ENCODE measurements at places on chromosomes 2 and 18.

- DNase-seq: no peak
Measured at GRCh38 chr2:75728614-75729419, 18.1 kb upstream of the GCFC2 start.

- no peak for DNase-seq
Measured at GRCh38 chr2:5562426-5562825, 129.8 kb upstream of the SOX11 start.

DNA sequence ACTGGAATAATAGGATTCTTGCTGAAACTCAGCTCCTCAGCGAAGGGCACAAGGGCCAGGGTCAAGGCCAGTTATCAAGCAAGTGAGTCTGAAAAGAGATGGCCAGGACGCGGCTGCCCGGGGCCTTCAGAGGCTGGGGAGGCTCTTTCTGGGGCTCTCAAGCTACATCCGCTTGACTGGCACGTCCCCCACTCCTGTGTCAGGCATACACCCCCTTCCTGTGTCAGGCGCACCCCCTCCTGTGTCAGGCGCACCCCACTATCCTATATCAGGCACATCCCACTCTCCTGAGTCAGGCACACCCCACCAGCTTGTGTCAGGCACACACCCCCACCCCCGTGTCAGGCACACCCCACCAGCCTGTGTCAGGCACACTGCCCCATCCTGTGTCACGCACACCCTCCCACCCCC, 91.8 kb downstream of the TPO start:
- no peak for DNase-seq

- DNase-seq: peak; percentile 17
Measured at GRCh38 chr18:65487569-65487968, 263.2 kb upstream of the CDH7 start.

GRCh38 chr2:129201696-129202095, 777.8 kb upstream of the RAB6C start:
- no peak for DNase-seq

DNA sequence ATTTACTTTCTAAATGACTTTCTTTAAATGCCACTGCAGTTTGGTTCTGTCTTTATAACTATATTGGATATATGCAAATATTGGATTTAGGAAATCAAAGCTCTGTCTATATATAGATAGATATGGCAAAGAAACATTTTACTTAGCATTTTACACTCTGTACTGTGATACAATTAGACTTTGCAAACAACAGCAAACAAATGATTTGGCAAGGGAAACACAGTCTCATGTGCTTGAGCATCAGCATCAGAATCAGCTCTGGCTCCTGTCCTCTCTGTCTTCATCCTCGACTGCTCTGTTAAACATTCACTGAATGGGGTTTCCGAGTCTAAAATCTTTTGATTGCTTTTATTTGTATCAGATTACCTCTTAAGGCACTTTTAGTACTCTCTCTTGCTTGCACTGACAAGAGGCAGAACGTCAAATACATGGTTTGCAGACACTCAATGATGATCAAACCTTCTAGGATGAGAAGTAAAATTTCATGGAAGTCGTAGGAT, 176.8 kb upstream of the LRP1B start:
- DNase-seq: no peak

GRCh38 chr2:165450156-165450555, 19.3 kb upstream of the CSRNP3 start:
- no peak for DNase-seq

DNA sequence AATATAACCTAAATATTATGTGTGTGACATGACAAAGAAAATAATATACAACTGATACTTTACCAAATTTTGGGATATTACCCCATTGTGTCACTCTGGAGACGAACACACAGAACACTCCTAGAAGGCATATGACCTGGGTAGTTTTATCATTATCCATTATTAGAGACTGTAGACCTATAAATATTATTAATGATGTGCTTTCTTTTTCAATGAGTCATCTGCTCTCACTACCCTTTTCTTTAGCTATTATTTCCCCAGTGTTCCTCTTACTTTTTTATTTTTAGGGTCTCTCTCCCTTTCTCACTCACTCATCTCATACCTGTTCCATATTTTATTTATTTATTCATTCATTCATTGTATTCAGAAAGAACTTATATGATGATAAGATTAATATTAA, 143.3 kb upstream of the ITGA4 start:
- DNase-seq: no peak

GRCh38 chr18:75246721-75247610, 36.4 kb downstream of the TSHZ1 start:
- no peak for DNase-seq

GRCh38 chr2:165895974-165896373, 57.6 kb downstream of the TTC21B start:
- DNase-seq: no peak

DNA sequence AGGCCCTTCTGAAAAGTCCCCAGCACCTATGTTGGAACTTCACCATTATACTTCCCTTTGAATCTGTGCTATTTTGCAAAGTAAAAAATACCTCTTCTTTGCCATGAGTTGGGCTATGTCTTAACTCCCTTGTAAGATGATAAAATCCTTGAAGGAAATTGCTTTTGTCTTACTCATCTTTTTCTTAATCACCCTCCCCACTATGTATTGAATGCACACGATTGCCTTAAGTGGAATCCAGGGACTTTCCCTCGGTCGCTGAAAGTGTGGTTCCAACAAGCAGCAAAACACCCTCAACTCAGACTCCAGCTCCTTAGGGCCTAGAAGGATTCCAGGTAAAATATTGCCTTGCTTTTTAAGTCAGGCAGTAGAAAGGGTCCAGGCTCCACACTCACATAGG, 173.2 kb upstream of the ARL4C start:
- no peak for DNase-seq

DNA sequence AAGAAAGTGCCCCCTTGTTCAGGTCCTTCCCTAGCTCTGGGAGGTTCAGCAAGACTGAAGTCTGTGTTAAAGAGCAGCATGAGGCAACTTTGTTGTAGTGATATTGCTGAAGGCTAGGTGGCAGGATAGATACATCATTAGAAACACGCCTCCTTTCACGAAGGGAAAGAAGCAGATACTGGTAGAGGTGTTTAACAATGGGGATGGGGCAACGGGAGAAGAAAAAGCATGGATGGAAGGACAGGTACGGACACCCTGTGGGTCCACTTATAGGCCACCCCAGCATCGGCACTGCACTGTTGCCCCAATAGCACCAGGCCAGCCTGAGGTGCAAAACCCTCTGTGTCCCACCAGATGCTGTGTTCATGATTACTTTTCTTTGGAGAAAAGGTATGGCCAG, 3.5 kb upstream of the IGFBP5 start:
- DNase-seq: peak; percentile 68

DNA sequence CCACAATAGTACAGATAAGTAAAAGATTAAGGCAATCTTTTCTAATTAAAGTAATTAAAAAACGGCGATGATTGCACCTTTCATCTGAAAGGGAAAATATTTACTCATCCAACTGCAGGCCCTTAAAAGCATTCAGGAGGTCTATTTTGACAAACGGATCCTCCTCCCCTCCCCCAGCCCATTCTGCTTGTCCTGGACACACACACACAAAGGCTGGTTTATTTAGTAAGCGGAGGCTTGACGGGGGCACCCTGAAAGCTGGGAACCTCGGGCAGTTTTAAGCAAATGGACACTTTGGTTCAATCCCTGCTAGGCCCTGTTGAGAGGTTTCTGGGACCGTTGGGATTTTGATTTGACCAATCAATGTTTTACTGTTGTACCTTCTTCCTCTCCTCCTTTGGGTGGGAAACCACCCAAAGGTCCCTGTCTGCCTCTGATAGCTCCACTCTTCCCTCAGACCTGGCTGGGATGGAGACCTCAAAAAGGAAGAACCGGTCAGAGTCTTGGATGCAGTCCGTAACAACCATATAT, 135.8 kb upstream of the HAAO start:
- DNase-seq: no peak

Data from NCI-H1092 (cell line).